Mammary epithelial cell (primary cell): ENCODE measurements at places on chromosomes 7 and 10. TPM values are rescaled to one million over a fixed set of nuclear protein-coding genes. Genes with fewer than 3 reads are reported as not detected.

- DNase-seq: no peak
Measured at GRCh38 chr10:60299961-60300883, 89.5 kb downstream of the ANK3 start.

- no peak for DNase-seq
Measured at GRCh38 chr10:101122270-101123084, 8.6 kb upstream of the TLX1 start.

DNA sequence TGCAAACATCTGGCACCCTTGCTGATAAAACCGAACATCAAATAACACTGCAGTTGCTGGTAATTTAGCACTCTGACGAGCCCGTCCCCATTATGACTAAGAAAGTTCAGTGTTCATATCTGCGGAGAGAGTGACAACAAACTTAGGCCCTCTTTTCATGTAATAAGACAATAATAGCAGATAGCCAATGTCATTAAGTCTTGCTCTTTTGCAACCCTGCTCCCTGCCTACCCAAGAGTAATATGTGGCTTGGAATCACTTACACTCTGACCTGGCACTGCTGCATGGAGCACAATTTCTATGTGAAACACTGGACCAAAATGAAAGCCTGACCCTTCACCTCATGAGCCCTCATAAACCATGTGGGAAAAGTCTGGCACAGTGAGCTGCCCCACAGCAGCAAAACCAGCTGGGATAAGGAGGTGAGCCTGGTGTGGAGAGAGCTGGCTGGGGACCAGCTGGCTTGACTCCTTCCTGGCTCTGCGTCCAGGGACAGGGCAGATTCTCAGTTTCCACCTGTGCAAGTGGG is 86.5 kb downstream of the HIPK2 start:
- DNase-seq: no peak

Gene ZNF25
- 5.7 TPM for total RNA-seq

- DNase-seq: no peak
Measured at GRCh38 chr10:75717126-75717916, 285.9 kb downstream of the LRMDA start.
